ENCODE measurements at places on chromosomes 1 and 21.

DNA sequence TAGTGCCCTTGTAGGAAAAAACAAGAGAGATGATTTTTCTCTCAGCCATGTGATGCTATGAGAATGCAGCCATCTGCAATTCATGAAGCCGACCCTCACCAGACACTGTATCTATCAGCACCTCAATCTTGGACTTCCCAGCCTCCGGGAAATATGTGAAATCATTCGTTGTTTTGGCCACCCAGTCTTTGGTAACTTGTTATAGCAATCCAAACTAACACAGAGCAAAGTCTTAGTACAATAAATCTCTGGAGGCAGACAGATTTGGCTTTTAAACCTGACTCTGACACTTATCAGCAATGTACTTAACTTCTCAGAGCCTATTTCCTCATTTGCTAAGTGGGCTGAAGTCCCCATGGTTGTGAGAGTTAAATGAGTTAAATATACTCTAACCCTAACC is 5.1 kb upstream of the MED18 start:
- H3K27ac ChIP-seq, result no peak overlapping the region
- no peak overlapping the region for H3K4me3 ChIP-seq
- no peak for DNase-seq
- H3K27me3 ChIP-seq, result no peaks in the 10 kb centered on the region

GRCh38 chr1:194167956-194168640 is 981.7 kb upstream of the B3GALT2 start:
- H3K27ac ChIP-seq, result no peak overlapping the region
- DNase-seq, result no peak
- H3K4me3 ChIP-seq, result no peak overlapping the region
- H3K4me1 ChIP-seq, result no peaks in the 10 kb centered on the region

- no peak overlapping the region for H3K4me3 ChIP-seq
- no peak for DNase-seq
- peaks cover 33% of the 10 kb centered on the region for H3K4me1 ChIP-seq
- H3K27me3 ChIP-seq, result no peaks in the 10 kb centered on the region
- H3K27ac ChIP-seq, result no peak overlapping the region
These were observed 12.1 kb downstream of the THRAP3 start for GRCh38 chr1:36236302-36236701.

- H3K36me3 ChIP-seq, result no peaks in the 10 kb centered on the region
- no peak overlapping the region for H3K27ac ChIP-seq
- H3K27me3 ChIP-seq, result no peaks in the 10 kb centered on the region
- no peak overlapping the region for H3K4me3 ChIP-seq
- no peak for DNase-seq
- no peaks in the 10 kb centered on the region for H3K4me1 ChIP-seq
These were observed 591.2 kb downstream of the SMYD3 start for GRCh38 chr1:245915841-245916240.

GRCh38 chr1:99292886-99293285 is 28.6 kb downstream of the PLPPR4 start:
- no peaks in the 10 kb centered on the region for H3K27me3 ChIP-seq
- H3K4me1 ChIP-seq, result no peaks in the 10 kb centered on the region
- H3K4me3 ChIP-seq, result no peak overlapping the region
- H3K27ac ChIP-seq, result no peak overlapping the region
